ENCODE measurements at places on chromosomes 2 and 18.
A peak's percentile ranks its signal among the peaks of the same experiment; 100 is the strongest.

DNA sequence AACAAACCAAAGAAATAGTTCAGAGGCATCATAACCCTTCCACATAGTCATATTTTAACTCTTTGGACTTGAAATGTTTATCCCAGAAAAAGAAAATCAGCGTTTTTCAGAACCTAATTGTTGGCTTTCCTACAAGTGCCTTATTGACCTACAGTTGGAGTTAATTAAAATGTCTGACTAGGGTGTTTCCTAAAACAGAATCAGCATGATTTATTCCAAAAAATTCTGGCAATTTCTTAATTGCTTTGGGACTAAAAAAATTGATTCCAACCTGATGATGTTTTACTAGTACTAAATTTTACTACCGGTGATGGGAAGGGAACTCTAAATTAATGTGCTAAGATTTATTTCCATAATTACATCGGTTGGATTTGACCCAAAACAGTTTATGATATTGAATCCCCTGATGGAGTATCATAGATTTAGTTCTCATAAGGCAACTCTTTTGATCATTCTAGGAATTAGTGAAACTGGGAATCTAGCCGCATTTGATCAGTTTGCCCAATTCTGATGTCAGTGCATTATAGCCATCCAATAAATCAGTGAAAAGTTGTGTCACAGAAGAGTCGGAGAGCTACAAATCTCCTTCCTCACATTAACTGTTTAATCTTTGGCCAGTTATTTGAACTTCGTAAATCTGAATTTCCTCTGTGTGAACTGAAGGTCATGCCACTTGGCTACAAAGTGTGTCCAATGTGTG, 134.3 kb upstream of the DSEL start:
- no peak for DNase-seq

DNA sequence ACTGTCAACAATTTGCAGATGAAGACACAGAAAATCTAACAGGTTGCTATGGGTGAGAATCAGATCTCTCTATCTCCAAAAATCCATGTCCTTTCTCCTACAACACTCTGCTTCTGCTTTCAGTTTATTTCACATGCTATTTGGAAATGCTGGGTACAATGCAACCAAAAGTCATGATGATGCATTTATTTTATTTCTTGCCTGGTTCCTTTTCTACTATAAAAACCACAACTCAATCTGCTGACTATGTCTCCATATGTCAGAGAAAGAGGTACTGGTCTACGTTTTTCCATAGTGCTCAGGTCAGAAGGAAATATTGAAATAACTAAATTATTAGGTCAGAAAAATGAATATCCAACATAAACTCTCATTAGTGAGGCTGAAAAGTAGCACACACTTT, 20.5 kb downstream of the RAD51AP2 start:
- no peak for DNase-seq

DNA sequence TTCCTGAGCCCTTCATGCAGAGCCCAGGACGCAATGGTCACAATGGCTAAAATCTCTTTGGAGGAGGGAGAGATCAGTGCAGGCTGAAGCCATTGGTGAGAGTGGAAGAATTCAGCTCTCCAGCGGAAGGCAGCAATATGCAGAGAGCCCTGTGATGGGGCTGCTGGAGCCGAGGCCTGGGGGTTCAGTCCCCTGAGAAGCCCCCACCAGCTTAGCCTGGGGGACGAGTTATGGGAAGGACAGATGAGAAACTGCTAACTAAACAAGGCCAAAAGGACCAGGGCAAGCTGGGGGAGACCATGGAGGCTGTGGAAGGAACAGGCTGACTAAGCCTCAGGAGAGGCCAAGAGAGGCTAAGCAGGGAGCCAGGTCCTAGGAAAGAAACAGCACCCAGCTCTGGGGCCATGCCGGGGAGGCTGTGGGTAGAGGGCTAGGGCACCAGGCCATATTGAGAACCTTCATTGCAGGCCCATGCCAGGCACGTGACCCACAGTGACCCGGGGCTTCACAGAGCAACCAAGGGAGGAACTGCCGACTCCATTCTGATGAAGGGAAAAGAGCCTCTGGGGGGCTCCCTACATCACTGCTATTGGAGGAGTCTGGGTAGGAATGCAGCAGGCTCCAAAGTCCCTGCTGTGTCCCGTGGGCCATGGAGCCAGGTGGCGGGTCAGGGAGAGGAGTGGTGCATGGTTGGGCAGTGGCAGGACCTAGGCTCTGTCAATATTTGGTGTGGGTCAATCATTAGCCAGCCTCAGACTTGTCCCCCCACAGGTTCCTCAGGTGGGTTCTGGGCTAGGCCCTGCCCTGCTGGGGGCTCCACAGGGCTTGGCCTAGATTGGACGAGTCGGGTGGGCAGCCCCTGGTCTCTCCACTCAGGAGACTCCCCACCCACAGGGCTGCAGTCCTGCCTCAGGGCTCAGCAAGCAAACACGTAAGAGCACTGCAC, 19.8 kb downstream of the PROC start:
- no peak for DNase-seq

- DNase-seq = no peak
Measured at GRCh38 chr2:227921648-227922047, 50.2 kb downstream of the DAW1 start.

- peak; percentile 53 for DNase-seq
Measured at GRCh38 chr18:44679914-44680272, 795 bp upstream of the SETBP1 start.

DNA sequence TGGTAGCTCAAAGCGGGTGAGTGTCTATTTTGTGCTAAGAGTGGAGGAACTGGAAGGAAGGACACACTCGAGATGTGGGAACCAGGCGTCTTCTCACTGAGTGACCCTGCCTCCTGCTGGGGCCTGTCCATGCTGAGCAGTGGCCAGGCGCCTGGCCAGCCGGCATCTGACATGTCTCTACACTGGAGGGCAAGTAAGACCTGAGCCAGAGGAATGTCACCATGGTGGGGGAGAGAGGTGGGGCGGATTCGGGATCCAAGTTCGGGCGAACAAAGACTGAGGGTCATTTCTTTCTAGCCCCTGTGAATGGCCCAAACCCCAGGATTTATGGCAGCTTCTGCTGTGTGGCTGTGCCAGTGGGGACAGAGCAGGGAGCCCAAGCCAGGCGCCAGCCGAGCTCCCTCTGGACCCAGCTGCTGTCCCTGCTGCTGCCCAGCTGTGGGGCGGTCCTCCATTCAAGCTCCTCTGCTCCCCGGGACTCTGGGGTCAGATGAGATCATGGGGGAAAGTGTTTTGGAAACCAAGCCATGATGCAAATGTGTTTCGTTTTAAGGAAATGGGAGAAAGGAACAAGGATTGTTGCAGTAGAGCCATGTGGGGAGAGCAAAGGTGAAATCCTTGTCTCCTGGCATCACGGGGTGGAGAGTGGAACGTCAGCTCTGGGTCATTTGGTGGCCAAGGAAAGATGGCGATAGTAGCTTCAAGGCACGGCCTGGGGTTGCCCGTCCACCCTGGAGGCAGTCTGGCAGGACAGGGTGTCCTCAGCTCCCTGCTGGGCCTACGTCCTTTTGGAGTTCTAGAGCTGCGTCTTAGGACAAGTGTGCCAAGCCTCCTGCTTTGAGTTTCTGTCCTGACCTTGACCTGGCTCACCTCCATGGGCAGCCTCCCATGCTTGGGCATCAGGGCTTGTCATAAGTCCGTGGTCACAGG, 8.1 kb downstream of the ACKR3 start:
- no peak for DNase-seq

DNA sequence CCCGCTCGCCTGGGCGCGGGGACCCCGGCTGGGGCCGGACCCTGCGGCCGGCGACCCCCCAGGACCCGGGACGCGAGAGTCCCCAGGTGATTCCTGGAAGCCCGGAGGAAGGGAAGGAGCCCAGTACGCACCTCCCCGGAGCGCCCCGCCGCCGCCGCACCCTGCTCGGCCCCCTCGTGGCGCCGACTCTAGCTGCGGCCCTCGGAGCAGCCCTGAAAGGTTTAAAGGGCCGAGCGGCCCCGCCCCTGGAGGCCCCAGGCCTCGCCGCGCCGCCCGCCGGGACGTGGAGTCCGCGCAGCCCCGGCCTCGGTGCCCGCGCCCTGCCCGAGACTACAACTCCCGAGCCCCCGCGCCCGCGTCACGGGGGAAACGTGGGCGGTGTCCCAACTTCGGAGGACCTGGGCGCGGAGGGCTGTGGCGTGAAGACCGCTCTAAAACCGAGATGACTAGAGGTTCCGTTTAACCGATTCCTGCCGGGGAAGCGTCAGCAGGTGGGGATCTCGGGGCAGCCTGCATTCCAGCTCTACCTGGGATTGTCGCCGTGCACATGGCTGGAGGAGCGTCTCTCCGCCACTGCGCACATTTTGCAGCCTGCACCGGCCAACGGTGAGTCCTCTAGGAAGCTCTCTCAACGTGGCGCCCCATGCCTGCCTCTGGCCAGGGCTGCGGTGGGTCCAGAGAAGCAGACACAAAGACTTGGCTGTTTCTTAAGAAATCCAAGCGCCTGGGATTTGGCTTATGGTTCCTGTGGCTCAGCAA, at the start of gene TMEM150A:
TMEM150A (minus strand) TSS at position 223 of the 759 bp plus-strand sequence. CDS start 750 bp downstream, outside the sequence.
- DNase-seq = peak; percentile 95

- DNase-seq = no peak
Measured at GRCh38 chr2:57330447-57330846, 716.2 kb upstream of the VRK2 start.

- no peak for DNase-seq
Measured at GRCh38 chr2:240811346-240812300, 8.4 kb downstream of the KIF1A start.

DNA sequence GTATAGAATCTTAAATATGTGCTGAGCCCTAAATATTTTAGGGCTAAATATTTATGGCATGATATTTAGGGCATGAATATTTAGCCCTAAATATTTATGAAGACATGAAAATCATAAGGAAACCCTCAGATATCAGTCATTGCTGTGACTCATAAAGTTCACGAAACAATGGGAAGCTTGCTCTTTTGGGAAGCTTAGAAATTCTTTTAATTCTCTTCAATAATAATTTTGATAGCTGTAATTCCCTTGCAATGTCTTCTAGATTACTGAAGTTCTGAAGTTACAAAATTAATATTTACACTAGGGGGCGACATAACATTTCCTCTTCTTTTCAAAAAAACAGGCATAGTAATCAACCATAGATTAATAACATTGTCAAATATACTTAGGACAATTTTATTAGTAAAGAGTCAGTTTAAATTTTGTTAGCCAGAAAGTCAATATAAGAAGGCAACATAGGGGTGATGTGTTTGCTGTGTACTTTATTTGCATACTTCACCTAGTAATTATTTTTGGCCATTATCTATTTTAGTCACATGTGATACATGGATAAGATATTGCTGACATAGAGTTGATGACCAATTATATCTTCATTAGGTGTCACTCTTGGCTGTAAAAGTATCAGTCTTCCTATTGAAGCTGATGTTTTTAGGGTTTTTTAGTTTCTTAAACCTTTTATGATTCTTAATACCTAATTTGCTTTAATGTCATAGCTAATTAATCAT, 13.2 kb downstream of the ZNF804A start:
- no peak for DNase-seq

DNA sequence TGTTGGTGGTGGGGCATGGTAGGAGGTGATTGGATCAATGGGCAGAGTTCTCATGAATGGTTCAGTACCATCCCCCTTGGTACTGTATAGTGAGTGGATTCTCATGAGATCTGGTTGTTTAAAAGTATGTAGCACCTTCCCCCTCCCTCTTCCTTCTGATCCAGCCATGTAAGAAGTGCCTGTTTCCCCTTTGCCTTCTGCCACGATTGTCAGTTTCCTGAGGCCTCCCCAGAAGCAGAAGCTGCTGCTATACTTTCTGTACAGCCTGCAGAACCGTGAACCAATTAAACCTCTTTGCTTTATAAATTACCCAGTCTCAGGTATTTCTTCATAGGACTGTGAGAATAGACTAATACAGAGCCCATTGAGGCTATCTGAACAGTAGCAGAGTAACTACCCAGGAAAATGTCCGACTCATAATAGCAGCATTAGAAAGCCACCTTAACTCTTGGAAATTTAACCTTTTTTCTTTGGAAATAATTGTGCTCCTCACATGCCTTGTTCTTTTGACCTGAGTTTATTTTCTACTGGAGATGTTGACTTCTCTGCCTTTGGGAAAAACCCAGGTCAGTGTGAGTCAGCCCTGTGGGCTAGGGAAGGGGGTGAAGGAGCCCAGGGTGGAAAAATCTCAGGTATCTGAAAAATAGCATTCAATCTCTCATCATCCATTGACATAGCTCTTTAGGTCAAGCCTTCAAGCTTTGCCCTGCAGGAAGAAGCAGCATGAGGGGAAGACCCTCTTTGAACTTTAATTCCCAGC, 18.1 kb downstream of the CYP1B1 start:
- peak; percentile 35 for DNase-seq

DNA sequence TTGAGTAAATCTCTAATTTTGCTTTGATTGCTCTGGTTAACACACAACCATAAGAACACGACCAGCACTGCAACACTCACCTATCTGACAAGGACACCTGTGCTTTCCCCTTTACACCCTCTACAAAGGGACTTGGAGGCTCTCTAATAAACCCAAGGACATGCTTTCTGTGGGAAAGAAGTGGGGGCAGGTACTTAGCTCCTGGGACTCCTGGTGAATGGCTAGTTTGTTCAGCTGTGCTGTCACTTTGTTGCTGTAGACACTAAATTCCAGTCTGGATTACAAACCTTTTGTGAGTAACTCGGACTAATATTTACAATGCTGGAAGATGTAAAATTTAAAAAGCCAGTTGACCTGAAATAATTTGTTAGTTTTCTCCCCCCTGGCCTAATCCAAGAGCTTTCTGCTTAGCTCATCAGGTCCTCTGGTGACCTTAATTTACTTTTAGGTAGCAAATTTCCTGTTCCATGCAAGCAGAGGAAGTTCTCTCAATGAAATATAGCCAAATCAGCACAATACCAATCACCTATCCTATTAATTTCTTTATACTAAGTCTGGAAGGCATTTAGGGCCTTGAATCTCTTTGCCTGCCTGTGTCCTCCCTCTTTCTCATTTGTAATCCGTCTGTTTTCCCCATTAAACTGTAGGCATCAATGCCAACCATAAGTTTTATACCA, 67.5 kb downstream of the PLCL1 start:
- no peak for DNase-seq

DNA sequence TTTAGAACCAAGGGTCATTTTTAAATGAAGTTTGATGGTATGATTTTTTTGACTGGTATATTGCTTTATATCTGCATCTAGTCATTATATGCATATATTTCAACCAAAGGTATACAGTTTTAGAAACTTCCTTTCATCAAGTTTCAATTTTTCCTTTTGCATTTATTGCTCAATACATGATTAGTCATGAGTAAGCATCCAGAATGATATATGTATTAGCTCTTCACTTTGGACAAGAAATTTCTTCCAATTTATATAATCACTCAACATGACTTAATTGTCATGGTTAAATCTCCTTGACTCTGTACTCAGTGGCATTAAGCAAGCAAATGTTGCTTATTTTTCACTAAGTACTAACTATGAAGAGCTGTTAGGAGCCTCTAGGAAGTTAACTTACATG, 123.6 kb downstream of the PLCL1 start:
- DNase-seq = no peak

GRCh38 chr2:202870431-202871299, 901 bp downstream of the ICA1L start:
- peak; percentile 80 for DNase-seq

- DNase-seq = no peak
Measured at GRCh38 chr18:37741032-37741623, 175.5 kb upstream of the CELF4 start.

DNA sequence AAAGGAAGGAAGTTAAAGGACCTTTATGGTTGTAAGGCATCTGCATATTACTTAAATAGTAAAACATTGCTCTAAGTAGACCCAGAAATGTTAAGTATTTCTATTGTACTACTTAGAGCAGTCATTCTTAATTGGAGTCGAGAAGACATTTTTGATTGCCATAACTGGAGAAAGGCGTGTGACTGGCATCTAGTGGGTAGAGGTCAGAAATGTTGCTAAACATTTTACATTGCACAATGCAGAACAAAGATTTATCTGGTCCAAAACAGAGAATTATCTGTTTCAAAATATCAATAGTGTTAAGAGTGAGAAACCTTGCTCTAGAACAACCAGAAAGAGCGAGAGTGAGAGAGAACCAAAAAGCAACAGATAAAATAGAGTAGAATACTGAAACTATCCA, 23.3 kb upstream of the ROCK1 start:
- DNase-seq = peak; percentile 18

Measured in Calu3 (cell line).